ENCODE measurements at places on chromosomes 5 and 9.

- peak; percentile 75 for DNase-seq
Observed at GRCh38 chr5:73591102-73591695, 25.7 kb downstream of the UTP15 start.

GRCh38 chr9:125049212-125050049 is 93.9 kb downstream of the SCAI start:
- DNase-seq: no peak

DNA sequence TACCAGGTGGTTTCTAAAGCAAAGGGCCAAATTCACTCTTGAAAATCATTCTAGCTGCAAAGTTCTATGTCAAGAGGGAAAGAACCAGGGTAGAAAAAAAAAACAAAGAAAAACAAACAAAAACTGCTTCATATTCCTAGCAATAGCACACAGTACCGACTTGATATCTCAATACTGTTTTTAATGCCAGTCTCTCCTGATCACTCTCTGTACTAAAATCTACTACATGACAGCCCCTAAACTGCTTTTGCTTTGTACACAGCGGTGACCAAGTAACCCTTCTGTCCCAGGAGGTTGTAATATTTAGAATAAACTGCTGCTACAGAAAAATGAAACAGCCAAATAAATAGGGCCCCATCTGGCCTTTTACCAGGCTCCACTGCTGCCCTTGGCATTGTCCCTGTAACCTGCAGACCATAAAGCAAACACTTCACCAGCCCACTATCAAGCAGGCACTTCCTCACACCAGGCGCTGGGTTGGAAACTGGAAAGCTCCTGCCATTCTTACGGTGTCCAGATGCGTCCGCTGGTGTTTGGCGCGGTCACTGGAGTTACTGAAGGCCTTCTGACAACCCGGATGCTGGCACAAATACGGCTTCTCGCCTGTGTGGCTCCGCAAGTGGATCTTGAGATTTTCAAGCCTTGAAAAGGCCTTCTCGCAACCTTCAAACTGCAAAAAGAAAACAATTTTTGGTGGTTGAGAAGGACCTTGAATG is 363.2 kb downstream of the GLIS3 start:
- no peak for DNase-seq

DNA sequence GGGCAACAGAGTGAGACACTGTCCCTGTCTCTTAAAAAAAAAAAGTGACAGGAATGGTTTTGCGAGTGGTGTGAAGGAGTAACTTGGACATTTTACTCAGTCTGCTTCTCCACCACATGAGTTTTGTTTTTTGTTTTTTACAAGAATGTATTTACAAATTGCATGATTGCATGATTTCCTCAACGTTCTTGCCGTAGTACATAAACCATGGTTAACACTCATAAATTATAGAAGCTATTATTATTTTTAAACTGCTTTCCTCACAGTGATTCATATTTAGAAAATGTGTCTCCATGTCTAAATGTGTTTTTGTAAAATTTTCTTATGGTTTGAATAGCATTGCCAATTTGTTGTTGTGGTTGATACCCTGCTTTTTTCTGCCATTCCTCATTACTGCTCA is 220.0 kb downstream of the GOLPH3 start:
- DNase-seq: no peak

DNA sequence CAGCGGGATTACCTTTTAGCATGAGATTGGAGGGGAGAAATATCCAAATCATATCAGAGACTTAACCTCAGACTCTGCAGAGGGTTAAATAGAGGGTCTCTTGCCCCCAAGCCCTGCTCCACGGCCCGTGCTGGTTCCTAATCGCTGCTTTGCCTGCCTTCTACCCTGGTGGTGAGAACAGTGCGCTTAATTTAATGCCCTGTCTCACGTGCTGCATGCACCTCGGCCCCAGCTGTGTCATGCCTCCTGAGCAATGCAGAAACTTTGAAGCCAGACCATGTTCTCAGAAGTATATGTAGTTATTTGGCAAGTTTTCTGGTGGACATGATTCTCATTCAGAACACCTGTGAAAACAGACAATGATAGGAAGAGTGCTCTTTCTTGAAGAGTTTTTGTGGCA is 1.4 kb downstream of the OTULIN start:
- peak; percentile 63 for DNase-seq

GRCh38 chr9:21311889-21312288 is 6.8 kb upstream of the IFNA5 start:
- DNase-seq: no peak

GRCh38 chr5:38874948-38875456 is 29.2 kb downstream of the OSMR start:
- no peak for DNase-seq

DNA sequence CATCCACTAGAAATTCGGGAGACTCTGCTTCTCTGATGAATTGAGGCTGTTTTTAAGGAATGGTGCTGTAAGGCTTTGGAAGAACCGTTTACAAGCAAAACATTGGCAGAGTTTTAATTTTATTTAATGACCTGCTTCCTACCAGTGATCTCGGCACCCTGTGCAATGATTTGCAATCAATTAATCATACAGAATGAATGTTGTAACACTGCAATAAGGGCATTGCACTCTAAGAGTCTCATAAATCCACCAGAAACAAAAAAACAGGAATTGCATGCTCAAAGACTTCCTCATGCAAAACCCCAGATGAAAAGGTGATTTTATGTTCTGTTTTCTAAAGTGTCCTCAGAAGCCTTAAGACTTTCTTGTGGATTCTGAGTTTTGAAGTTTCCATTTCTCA is 295.7 kb downstream of the ARHGEF28 start:
- DNase-seq: no peak

DNA sequence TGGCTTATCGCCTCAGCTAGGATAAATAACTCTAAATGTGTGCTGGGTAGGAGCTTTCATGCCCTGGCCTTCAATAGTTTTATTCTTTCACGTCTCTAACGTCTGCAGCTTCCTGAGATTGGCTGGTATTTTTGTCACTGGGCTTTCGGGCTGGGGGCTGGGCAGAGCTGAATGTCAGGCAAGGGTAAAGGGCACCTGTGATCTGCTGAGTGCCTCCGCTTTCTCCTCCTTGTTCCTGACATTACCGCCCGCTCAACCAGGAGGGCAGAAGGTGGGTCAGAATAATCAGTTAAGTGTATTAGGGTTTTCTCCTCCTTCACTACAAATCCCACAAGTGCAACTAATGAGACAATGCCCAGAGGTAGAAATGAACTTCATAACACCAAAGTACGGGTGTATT is 216.6 kb downstream of the TSSK1B start:
- no peak for DNase-seq

- DNase-seq: no peak
Observed at GRCh38 chr9:84301851-84302250, 38.7 kb downstream of the SLC28A3 start.

DNA sequence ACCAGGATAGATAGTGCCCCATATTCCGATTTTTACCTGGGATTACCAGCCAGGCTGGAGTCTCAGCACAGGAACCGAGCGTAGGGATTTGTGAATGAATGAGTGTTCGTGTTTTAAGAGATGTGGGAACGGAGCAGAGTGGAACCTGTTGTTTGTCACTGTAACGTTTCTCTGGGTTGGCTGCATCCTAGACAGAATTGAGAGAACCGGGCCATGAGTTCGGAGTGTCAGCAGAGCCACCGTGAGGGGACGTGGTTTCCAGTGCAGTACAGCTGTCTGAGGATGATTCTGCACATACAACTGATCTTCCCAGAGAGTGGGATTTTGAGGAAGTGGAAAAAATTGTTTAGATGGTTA is 1.2 kb downstream of the PDE8B start:
- no peak for DNase-seq

DNA sequence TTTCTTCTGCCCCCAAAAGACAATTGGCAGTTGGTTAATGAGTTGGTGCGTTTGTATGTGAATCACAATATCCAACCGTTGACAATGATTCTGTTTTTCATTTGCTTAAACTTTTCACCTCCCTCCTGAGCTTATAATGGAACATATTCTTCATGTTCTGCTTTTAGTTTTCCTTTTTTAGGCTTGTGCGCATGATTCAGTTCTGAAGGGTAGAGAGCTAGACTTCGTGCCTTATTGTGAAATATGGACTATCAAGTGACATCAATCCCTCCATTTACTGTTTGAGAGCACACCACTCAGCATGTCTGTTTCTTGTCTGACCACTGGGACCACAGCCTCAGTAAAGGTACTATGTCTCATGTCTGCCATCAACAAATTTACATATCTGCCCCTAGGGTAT is 30.5 kb upstream of the LPAR1 start:
- DNase-seq: no peak

DNA sequence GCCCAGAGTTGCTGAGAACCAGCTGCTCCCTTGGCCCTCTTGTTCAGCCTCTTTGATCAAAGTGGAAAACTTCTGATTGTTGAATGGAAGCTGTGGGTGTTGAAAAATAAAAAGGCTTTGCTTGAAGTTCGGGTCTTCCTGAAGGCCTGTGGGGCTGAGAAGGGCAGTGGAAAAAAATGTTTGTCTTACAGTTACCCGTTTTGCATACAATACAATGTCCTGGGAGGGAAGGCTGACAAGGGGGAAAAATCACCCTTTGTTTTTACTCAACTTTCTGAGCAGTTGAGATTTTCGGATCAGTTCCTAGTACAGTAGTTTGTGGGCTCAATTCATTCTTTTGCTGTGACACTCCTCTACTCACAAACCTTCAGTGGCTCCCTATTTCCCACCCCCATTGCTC is 2.1 kb upstream of the TNFSF8 start:
- DNase-seq: no peak

DNA sequence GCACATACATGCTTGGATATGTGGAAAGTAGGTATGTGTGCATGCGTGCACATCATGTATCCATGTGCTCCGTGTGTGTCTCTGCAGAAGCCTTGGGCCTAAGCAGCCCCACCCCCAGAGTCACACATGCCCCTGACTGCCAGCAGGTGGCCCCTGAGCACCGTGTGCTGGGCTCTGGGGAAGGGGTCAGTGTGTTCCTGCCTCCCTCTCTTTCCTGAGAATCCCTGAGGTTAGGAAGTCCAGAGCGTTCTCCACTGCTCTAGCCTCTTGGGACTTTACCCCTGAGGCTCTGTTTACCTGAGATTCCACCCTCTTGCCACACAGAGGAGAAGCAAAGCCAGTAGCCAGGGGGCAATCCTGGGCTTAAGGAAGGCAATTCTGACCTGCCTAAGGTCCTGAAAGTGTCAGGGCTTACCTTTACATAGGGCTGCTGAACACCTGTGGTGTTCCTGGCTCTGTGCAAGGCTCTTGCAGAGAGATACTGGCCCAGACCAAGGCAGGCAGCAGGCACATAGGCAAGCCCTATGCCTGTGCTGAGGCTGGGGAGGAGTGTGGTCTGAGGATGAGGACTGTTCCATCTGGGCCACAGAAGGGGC is 207.3 kb downstream of the TMEM38B start:
- no peak for DNase-seq

GRCh38 chr5:164244-164643 is 27.1 kb upstream of the LRRC14B start:
- no peak for DNase-seq

DNA sequence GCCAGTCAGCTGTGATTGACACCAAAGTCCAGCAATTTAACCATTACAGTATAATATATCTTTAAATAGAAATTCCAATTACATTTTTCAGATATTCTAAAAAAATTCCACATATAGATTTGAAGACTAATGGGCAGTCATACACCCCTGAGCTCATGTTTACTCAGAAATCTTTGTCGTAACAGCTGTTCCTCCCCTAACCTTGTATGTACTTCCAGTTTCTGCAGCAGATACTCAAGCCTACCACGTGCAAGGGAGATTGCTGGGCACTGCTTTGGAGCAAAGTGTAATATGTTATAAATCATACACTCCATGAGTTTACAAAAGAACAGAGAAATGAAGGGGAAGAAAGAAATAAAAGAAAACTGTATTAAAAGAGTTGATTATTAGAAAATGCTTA is 241.2 kb downstream of the TRIM32 start:
- no peak for DNase-seq

DNA sequence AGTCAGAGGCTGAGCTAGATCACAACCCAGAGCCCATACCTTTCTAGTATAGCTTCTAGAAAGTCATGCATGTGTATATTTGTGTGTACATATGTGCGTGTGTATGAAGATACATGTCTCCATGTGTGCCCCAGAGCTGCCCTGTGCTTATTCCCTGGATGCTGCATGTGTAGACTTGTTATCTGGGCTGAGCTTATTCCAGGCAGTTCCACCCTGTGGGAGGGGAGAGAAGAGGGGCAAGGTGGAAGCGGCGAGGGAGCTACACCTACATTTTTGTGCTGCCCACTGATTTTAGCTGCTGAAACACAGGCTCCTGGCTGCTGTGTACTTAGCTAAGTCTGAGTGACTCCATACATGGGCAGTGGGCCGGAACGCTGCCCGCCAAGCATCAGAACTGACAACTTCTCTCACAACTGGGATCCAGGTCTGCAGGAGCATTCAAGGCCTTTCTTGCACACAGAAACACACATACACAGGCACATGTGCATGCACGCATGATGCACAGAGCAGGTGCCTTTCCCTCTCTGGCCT is 38.0 kb upstream of the XPA start:
- no peak for DNase-seq

GRCh38 chr5:96835791-96836191 is 28.0 kb upstream of the ERAP1 start:
- no peak for DNase-seq

GRCh38 chr9:99253134-99253533 is 31.1 kb downstream of the SEC61B start:
- DNase-seq: no peak

DNA sequence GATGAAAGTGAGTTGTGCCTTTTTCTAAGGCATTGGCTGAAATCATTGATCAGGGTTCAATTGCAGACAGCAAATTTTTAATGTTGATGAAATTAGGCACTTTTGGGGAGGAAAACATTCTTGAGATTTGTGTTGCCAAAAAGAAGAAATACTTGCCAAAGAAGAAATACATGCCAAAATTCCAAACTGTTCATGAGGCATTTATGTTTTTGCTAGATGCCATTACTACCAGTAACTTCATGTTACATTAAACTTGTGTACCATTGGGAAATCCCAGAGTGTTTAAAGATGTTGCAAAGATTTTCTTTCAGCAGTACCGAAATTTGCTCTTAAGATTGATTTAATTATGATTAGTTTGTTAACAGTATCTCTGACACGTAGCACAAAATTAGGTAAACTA is 7.0 kb downstream of the XRCC4 start:
- no peak for DNase-seq

GRCh38 chr5:155696362-155696761 is 630.6 kb upstream of the SGCD start:
- DNase-seq: no peak

DNA sequence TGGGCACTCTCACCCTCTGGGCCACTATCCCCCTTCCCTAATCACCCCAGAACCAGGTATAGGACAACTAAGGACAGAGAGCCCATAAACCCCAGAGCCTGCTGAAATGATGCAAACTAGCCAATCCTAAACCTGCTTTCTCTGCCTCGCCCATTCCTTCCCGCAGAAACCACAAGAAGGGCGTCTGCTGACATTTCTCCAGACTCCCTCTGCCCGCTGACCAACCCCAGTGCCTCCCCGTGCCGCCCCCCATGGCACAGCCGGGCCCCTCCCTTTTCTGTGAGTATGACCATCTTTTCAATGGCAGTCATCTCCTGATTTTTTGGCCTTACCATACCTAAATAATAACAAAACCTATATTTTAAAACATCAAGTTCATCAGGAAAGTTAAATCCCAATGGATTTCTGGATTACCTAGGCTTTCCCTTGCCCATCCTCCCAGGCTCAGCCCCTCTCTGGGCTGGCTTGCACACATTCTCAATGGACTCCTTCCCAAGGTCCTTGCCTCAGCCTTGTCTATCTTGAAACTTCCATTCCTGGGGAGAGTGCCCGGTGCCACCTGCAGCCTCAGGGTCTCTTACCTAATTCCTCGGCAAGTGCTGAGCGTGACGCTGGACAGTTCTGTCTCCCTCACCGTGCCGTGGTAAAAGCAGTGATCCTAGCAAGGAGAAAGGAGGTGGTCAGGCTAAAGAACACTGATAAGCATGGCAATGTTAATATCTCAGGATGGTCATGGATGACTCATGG is 45.2 kb downstream of the ADAM19 start:
- DNase-seq: no peak

Data from CD4-positive, alpha-beta T cell treated with Interleukin-4 for 1 hour (primary cell).